ENCODE measurements at places on chromosomes 2 and 18. TPM values are rescaled to one million over a fixed set of nuclear protein-coding genes. Genes with fewer than 3 reads are reported as not detected.

DNA sequence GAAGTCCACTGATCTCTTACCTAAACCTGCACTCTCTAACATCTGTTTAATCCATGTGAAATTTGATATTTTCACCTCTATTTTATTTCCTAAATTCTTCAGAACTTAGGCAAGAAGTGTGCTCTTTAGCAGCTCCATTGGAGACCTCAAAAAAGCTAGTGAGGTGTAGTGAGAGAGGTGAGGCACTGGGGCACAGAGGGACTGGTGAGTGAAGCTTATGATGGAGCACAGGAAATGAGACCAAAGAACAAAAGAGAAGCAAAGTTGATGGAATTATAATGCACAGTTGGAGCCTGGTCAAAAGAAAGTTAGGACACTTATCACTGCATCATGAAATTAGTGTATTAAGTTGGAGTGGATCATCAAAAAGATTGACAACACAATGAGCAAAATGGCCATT lies 1050.7 kb upstream of the NRXN1 start:
- no peak for DNase-seq

GALR1 gene
- total RNA-seq = not detected

DNA sequence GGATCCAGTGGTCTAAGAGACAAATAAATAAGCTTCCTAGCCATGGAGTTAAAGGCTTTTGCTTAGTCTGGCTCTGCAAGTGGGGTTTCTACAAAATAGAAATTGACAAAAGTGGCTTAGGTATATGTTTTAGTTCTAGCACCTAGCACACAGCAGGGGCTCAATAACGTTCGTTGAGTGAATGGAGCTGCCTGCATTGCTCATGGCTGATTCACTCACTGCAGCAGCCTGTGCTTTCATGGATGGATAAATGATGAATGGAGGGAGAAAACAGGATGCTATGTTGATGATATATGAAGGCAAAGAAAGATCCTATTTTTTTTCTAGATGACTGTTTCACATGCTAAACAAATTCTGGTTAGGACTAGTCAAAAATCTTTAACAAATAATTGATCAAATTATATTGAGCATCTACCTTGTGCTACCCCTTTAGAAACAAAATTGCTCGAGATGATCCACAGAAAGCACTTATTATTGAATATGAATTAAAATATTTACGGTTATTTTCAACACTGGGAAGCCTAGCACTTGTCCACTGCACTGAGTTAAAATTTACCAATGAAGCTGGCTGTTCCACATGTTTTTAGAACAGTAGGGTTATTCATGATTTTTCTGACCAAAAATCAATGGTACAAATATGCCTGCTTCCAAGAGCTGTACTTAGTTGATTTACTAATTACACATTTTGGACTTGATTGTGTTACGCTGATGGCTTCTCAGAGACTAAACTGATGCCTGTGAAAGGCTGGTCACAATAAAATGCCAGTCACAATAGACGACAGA lies 39.6 kb downstream of the HDHD2 start:
- DNase-seq = no peak

GRCh38 chr2:119837759-119838158 lies 78.0 kb downstream of the PTPN4 start:
- DNase-seq = peak; percentile 45

ZEB2 gene
- total RNA-seq = 8.4 TPM

SIX3 gene
- not detected for total RNA-seq

DNA sequence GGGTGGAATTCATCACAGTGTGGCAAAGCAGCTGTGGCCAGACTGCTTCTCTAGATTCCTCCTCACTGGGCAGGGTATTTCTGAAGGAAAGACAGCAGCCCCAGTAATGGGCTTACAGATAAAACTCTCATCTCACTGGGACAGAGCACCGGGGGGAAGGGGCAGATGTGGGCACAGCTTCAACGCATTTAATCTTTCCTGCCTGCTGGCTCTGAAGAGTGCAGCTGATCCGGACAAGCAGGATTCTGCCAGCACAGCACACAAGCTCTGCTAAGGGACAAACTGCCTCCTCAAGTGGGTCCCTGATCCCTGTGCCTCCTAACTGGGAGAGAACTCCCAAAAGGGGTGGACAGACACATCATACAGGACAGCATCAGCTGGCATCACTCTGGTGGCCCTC lies 779.9 kb upstream of the CNTNAP5 start:
- DNase-seq = no peak

GRCh38 chr18:8959551-8960135 lies 142.9 kb upstream of the NDUFV2 start:
- DNase-seq = no peak

DNA sequence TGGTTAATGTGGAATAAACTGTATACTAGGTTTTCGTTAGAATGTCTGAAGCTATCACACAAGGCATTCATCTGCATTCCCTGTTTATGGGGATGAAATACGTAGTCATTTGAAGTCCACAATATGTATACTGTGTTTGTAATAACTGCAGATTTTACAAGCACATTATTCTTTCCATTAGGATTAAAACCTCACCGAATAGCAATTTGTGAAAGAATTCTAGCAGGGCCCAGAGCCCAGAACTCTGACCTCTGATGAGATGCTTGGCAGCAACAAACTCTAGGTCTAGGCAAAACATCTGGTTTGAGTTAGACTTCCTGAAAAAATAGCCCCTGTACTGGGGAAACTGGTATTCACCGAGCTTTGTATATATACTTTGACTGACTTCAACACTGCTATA lies 158.2 kb downstream of the SRBD1 start:
- DNase-seq = no peak

FEV gene
- total RNA-seq = not detected

GRCh38 chr2:117603567-117603966 lies 210.9 kb upstream of the DDX18 start:
- no peak for DNase-seq

- DNase-seq = no peak
These were observed 741.3 kb upstream of the RAB6C start for GRCh38 chr2:129237966-129238725.

NOSTRIN gene
- 4.5 TPM for total RNA-seq

- no peak for DNase-seq
These were observed 31.1 kb downstream of the TOGARAM2 start for GRCh38 chr2:29012211-29012681.

DNA sequence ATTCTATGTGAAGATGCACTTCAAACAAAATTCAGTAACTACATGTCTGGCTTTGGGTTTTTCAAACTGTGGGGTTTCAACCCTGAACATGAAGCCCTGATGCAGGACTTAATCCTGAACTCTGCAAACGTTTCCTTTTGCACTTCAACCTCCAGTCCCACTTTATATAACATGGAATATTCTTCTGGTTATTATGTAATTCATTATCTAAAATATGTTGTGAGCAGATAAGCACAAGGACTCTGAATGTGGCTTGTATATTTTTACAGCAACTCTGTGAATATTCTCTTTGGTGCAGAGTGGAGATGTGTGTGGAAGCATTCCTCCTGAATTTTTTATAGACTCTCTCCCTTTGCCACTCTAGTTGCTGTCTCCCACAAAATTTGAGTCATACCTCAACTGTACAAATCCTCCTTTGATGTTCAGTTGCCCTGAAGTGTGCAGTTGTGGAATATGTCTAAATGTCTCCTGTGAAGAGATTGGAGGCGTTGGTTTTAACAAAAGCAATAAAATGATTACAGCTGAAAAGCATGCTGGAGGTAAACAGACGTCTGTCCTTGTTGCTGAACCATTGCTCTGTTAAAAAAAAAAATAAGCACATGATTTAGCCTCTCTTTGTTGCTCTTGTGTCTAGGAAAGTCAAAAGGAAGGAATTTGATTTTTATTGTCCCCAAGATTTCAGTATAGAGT lies 205.1 kb upstream of the NRP2 start:
- no peak for DNase-seq

GRCh38 chr18:71398531-71398930 lies 1109.7 kb downstream of the SOCS6 start:
- DNase-seq = peak; percentile 48
